Fibroblast of skin of right quadriceps (primary cell): ENCODE measurements at places on chromosomes 16 and 17.

GRCh38 chr16:20348365-20349185 is 3.9 kb downstream of the UMOD start:
- DNase-seq: no peak

- DNase-seq: no peak
Observed at GRCh38 chr17:28115046-28115445, 72.6 kb downstream of the NLK start.

DNA sequence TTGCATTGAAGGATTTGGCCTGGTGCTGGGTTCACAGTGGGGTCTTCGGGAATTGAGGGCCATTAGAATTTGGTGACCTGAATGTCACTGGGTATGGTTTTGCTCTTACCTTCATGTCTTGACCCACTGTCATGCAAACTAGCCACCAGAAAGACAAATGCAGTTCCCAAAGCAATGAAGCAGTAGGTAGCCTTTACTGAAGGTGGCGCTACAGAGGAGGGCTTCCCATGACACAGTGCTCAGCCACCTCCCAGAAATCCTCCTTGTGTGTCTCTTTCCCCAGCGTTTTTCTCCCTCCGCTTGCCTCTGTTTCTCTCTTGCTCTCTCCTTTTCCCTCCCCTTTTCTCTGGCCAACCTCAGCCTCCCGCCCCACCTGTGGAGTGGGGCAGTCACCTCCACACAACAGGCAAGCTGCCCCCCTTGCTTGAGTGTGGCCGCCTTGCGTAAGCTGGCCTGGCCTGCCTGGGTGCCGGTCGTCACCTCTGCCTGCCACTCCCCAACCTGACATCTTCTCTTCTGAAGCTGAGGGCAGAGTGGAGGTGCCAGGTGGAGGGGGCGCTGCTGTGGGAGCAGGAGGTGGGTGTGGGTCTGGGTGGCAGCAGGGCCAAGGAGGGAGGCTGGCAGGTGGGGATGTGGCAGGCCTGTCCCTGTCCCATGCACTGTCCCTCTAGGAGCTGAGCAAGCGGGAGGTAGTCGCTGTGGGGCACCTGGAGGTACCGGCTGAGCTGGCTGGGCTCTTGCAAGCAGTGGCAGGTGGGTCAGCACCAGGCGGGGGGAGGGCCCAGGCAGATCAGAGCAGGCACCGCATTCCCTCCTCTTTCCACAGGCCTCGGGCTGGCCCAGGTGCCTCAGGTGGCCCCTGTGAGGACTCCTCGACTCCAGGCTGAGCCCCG is 34.7 kb downstream of the MYO15A start:
- no peak for DNase-seq

DNA sequence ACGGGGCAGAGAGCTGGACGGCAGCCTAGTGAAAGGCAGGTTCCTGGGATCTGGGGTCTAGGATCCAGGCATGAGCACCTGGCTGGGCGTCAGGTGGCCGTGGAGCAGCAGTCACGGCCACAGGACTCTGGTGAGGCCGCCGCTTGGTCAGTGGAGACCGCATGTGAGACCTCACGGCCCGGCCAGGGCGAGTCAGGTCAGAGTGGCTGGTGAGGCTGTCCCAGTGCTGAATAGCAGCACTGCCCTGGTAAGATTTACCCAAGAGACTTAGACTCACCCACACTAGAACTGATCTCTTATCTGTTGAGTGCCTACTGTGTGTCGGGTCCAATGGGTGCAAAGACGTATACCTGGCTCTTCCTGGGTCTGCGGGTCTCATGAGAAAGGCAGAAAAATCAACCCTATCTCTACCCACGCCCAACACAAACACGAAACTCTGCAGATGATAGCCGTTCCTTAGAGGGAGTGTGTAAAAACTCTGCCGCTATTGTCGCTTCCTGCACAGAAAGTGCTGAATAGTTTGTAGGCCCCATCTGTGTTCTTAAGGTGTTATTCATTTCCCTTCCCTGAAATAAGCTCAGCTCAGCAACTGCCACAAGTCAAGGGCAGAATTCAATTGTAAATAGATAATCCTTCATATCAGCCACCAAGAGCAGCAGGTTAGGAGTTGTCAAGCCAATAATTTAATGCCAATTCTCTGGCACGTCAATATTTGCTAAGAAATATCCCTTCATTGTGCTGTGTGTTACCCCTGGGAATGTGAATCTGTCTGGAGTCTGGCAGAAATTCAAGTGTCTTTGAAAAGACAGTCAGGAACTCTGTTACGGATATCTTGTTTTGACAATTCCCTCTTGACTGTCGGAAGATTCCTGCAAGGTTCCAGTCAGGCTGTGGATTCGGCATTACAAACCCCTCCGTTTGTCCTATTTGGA is 240.0 kb downstream of the NTN1 start:
- no peak for DNase-seq

- peak; percentile 22 for DNase-seq
Observed at GRCh38 chr17:76968707-76969597, 100.7 kb downstream of the MGAT5B start.

GRCh38 chr16:9521749-9522370 is 430.4 kb downstream of the HAPSTR1 start:
- no peak for DNase-seq

- no peak for DNase-seq
Observed at GRCh38 chr16:4309102-4309832, 6.6 kb upstream of the GLIS2 start.

- peak; percentile 60 for DNase-seq
Observed at GRCh38 chr17:54944796-54945195, 23.7 kb downstream of the COX11 start.

- DNase-seq: no peak
Observed at GRCh38 chr17:62882284-62882683, 74.2 kb upstream of the MARCHF10 start.

DNA sequence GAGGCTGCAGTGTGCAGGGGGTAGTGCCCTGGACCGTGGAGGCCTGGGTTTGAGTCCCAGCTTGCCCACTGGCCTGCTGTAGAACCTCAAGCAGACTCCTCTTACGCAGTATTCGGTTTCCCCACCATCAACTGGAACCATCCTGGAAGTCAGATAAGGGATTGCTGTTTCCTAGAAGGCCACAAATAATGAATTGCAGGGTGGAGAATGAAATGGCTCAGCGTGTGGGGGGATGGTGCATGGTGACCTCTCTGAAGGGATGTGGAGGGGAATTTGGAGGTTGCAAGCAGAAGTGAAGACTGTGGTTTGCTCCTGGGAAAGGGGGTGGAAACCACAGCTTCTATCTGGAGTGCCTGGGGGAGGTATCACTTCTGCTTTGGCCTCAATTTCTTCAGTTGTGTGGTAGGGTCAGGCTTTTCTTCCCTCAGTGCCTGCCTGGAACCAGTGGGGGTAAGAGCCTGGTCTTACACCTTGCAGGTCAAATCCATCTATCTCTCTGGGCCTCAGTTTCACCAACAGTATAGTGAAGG is 1.7 kb downstream of the ADGRG5 start:
- peak; percentile 20 for DNase-seq

- DNase-seq: peak; percentile 46
Observed at GRCh38 chr17:41917679-41918313, 955 bp downstream of the ACLY start.

GRCh38 chr17:1873418-1873817 is 43.6 kb downstream of the RPA1 start:
- DNase-seq: no peak

DNA sequence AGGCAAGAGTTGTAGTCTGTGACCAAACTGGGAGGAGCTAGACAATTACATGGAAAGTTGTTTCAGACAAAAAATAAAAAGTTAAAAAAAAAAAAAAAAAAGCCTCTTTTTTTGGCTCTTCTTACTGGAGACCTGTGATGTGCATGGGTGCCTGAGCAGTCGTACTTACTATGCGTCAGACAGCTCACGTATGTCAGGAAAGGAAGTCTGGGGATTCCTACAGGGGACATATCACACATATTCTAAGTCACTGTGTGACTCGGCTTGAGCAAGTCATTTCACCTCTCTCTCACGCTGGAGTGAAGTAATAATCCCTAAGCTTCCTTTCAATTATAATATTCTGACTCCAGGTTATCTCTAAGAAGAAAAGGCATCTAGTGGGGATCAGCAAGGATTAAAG is 6.0 kb downstream of the SLFN14 start:
- no peak for DNase-seq

DNA sequence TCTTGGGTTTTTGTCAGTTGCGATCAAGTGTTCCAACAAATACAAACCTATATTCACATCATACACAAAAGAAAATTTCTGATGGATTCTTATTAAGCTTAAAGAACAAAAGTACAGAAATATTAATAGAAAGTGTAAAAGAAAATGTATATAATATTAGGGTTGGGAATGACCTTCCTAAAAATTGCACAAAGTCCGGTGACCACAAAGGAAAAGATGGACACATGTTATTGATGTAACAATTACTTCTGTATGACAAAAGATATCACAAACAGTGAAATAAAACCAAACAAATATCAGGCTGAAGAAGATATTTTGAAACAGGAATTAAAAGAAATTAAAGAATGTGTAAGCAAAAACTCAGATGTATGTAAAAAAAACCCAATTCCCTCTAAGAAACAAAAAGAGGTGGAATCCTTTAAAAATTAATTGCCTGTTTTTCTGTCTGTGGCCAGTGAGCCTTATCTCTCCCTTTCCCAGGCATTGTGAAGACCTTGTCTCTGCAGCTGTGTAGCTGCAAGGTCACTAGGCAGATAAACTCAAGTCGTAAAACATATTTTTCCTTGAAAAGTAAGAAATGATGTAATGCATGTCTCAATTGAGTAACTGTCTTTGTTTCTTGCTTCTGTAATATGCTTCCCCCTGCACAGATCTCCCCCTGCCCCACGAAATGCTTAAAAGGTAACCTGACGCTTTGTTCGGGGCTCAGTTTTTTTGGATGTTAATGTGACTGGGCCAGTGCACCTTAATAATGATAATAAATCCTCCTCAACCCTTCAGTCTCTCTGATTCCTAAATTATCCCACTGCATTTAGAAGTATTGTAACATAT is 2.8 kb downstream of the ST6GALNAC1 start:
- DNase-seq: no peak

DNA sequence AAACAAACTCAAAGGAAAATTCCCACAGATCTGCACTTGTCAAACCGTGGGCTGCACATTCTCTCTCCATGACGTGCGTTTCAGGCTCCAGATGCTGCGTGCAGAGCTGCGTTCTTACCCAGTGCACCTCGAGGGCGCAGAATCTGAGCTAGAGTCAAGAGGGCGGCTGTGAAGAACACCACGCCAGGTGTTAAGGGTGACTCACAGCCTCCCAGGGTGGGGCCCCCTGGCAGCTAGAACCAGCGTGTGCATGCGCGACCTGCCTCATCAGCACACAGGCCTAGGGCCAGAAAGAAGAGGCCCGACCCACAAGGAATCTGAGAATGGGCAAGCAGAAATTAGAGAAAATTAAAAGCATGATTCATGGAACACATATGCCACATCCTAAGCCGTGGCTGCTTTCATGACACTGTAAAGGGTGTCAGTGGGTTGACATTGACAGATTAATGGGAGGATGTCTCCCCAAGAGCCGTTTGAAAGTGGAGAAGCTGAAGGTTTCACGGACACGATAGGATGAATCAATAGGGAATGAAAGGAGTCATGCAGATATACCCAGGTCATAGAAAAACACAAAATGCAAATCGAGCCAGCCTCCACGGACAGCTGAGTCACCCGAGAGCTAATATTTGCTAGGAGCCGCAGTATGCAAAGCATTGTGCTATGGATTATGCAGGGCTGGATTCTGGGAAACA is 29.0 kb downstream of the MARCHF10 start:
- DNase-seq: peak; percentile 93

DNA sequence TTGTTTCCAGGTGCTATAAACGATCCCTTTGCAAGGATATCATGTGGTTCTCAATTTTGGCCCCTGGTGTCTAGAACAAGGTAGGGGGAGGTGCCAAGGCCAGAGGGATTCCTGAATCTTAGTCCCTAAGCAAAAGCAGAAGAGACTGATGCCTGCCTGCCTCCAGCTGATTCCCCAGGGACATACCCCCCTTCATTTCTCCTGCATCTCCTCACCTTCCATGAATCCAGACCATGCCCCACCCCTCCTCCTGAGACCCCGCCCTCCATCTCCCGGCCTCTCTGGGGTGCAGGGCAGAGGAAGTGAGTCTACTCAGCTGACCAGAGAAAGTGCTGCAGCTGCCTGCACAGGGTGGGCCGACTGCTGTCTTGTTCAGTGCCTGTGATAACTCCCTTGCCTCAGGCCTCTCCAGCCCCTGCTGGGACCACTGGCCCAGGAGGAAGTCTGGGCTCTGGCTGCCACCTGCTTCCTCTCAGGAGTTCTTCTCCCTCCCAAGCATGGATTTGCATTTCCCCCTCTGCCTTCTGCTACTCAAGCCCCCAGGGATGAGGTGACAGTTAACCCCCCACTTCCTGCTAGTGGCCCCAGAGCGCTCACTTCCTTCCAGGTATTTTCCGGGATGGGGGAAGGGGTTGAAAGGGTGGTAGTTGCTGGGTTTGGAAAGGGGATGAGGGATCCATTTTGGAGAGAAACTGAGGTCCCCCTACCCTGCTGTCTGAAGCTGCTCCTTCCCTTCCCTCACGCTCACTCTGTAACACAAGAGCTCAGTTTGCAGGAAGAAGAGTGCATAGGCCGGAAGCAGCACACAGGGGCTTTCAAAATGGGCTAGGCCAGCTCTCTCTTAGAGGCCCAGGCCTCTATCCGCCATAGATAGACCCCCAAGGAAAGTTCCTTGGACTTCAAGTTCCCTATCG is 10.5 kb upstream of the TSPOAP1 start:
- DNase-seq: peak; percentile 97

DNA sequence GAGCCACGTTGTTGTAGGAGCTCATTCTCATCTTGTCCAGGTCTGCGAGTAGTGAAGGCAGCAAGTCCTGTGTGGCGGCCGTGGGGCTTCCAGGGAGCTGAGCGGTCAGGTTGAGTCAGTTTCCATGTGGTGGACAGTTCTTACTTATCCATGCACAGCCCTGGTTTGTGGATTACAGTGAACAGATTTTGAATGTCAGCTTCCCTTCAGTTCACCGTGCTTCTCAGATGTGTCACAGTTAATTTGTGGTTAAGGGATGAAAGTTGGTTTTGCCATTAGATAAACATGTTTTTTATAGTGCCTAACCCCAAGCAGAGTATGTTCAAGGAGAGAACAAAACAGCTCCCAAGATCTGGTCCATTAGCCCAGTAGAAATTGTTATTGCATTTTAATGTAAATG is 103.1 kb downstream of the RPTOR start:
- peak; percentile 90 for DNase-seq

- no peak for DNase-seq
Observed at GRCh38 chr16:68626557-68626956, 18.6 kb upstream of the CDH3 start.

- no peak for DNase-seq
Observed at GRCh38 chr17:41904242-41904841, 14.4 kb downstream of the ACLY start.

- no peak for DNase-seq
Observed at GRCh38 chr16:24543949-24544348, 4.6 kb downstream of the RBBP6 start.

DNA sequence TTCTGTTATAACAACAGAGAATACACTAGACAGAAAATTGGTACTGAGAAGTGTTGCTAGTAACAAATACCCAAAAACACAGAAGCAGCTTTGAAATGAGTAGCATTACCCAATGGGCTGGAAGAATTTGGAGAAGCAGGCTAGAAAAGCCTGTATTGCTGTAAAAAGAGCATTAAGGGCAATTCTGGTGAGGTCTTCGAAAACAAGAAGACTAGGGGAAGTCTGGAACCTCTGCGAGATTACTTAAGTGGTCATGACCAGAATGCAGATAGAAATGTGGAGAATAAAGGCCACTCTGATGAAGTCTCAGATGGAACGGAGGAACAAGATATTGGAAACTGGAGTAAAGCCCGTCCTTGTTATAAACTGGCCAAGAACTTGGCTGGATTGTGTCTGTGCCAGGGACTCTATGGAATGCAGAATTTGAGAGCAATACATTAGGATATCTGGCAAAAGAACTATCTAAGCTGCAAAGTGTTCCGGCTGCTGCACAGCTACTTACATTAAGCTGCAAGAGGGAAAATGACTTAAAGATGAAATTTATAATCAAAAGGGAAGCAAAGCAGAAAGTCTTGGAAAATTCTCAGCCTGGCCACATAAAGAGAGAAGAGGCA is 44.9 kb upstream of the PEMT start:
- DNase-seq: no peak
